CD4-positive, alpha-beta T cell (primary cell): ENCODE measurements at places on chromosomes 13 and 19. TPM values are rescaled to one million over a fixed set of nuclear protein-coding genes. Genes with fewer than 3 reads are reported as not detected.
A peak's percentile ranks its signal among the peaks of the same experiment; 100 is the strongest.

- peak; percentile 28 for DNase-seq
These were observed at the start of gene ACP5 for GRCh38 chr19:11577451-11578257. Gene ACP5 (minus strand): TSS chr19:11577645. CDS start chr19:11577317, 328 bp downstream.

DNA sequence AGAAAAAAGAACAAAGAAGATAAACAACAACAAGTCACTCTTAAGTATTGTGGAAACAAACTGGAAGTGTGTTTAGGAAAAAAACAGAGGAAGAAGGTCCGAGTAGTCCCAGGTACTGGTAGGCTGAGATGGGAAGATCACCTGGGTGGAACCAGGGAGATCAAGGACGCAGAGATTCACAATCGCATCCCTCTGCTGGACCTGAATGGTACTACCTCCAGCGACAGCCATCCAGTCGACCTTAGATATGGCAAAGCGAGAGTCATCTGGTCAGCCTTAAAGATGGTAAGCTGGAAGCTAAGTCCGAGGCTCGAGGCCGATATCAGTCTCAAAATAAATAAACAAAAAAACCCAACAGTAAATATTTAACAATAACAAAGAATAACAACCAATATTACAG lies 44.9 kb upstream of the ZNF91 start:
- no peak for DNase-seq

- no peak for DNase-seq
These were observed 371.3 kb downstream of the COG6 start for GRCh38 chr13:40026741-40027140.

Gene LSR
- total RNA-seq: 45.0 TPM

Gene ZNF878
- not detected for total RNA-seq

DNA sequence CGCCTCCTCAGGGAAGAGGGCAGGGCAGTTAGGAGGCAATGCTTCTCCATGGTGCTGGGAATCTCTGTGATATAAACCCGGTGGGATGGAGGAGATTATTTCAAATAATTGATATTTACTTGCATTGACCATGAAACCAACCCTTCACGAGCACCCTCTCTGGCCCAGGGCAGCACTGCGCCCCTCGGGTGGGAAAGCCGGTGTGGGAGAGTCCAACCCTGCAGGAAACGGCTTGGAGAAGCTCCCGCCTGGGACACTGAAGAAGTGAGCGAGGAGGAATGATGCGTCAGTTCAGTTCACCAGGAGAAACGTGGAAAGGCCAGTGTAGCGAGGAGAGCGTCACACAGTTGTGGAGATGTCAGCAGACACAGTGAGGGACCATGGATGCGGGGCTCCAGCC lies 99.9 kb downstream of the COL4A2 start:
- DNase-seq: no peak

Gene TECR
- 232 TPM for total RNA-seq

DNA sequence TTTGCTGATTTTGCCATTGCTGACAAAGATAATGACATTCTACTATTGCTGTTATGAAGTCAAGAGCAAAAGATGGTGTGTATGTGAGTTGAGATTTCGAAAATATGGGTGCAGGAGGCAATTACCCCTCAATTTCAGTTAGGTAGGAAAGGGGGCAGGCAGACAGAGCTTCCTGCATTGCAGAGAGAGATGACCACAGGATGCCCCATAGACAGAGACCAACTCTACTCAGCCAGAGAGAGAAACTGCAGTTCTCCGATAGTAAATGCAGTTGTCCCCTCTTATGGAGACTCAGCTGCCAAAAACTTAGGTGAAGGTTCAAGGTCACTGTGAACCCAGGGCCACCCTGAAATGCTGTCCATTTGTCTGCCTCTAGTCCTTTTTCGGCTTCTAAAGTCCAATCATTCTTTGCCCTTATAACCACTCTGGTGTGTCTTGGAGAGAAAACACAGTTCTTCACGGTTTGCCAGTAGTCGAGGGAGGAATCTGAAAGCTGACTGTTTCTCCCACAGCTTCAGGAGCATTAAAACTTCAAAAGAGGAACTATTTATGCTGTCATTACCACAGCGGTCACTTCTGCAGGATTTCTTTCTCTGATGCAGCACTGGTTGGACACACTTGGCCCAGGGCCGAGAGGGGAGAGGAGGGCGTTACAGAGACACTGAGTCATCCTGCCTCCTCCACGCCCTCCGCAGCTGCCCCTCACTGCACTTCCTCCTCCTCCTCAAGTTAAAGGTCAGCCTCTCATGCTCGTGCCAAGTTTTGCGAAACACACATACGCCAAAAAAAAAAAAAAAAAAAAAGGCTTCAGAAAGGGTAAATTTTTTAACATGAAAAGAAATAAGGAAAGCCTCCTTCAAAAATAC lies 264.3 kb downstream of the FOXO1 start:
- no peak for DNase-seq

GRCh38 chr13:97648171-97648880 lies 214.4 kb downstream of the RAP2A start:
- no peak for DNase-seq

DNA sequence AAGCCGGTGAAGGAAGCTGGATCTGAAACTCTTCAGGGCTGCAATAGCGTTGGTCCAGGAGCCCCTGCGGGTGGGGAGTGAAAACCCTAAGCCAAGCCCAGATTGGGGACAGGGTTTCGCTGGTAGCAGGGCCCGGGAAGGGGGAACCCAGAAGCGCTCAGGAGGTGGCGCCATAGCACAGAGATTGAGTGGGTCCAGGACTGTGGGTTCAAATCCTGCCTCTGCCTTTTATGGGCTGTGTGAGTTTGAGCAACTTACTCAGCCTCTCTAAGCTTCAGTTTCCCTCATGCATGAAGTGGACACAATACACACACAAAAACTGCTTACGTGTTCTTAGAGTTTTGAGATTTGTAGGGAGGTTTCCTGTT lies 8.3 kb upstream of the SYCN start:
- peak; percentile 43 for DNase-seq

GRCh38 chr19:41888926-41889325 lies 5.9 kb downstream of the ARHGEF1 start:
- DNase-seq: no peak

DNA sequence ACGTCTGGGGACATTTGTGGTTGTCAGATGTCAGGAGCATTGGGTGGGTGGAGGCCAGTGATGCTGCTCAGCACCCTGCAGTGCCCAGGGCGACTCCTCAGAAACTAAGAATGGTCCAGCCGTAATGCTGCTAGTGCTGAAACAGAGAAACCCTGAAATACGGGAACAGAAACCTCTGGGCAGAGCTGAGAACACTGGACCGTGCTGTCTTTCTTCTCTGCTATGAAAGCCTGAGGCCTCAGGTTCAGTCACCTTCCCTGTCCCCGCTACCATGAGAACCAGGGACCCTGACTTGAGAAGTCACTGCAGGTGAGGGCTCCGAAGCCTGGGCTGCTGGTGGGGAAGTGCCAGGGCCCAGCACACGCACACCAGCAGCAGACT lies 13.4 kb downstream of the CAPS start:
- no peak for DNase-seq

DNA sequence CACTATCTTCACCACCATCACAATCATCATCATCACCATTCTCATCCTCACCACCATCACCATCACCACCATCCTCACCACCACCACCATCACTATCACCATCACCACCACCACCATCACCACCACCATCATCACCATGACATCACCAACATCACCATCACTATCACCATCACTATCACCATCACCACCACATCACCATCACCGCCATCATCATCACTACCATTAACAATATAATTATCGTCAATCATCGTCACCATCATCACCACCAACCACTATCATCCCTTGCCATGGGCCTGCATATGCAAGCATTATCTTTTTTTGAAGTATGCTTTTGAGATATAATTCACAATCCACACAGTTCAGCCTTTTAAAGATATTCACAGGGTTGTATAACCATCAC lies 7.6 kb upstream of the PPP6R1 start:
- no peak for DNase-seq

- no peak for DNase-seq
These were observed 6.3 kb downstream of the ARGLU1 start for GRCh38 chr13:106561551-106562170.

Gene ZNF443
- 1.8 TPM for total RNA-seq

GRCh38 chr19:40750874-40751537 lies at the start of gene SNRPA:
Gene SNRPA (plus strand): TSS chr19:40751203. CDS start chr19:40751409, 206 bp downstream.
- DNase-seq: peak; percentile 92

Gene LILRB3
- 1.1 TPM for total RNA-seq

Gene DNAAF3
- total RNA-seq: not detected

DNA sequence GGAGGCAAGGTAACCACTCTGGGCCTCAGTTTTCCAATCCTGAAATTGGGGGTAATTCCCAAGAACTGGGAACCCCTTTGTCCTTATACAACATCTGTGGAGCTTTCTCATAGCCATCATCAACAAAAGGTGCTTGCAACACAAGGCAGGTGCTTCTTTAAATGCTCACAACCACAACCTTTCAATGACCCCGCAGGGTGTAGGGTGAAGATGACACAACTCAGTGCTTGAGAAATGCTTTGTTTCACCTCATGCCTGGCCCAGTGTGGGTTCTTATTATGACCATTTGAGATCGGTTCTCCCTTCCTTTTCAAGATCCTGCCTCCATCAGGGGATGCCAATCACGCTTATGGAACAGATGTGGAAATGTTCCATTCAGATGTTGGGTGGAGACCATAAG lies 8.4 kb downstream of the WIZ start:
- no peak for DNase-seq

- peak; percentile 85 for DNase-seq
These were observed 4.5 kb downstream of the BCL3 start for GRCh38 chr19:44752816-44753625.

- DNase-seq: no peak
These were observed 711.0 kb downstream of the UQCRFS1 start for GRCh38 chr19:28501976-28502375.

DNA sequence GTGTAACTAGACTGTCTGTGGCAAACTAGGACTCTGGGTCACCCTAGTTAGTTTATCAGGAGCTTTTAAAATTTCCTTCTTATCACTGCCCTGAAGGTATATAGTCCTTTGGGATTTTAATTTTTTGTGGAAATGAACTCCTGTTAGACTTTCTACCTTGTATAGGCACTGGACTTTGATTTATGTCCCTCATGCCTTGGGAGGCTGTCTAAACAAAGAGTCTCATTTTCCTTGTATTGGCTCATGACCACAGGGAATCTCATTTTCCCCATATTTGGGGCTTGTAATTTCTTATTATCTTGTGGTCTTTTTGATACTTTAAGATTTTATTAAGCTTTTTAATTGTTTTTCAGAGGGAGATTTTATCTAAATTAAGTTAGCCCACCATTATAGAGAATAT lies 21.4 kb downstream of the KCTD4 start:
- no peak for DNase-seq

GRCh38 chr13:95440441-95441088 lies 112.0 kb upstream of the CLDN10 start:
- no peak for DNase-seq

Gene RFX1
- total RNA-seq: 14.6 TPM

Gene SELENOV
- total RNA-seq: not detected

DNA sequence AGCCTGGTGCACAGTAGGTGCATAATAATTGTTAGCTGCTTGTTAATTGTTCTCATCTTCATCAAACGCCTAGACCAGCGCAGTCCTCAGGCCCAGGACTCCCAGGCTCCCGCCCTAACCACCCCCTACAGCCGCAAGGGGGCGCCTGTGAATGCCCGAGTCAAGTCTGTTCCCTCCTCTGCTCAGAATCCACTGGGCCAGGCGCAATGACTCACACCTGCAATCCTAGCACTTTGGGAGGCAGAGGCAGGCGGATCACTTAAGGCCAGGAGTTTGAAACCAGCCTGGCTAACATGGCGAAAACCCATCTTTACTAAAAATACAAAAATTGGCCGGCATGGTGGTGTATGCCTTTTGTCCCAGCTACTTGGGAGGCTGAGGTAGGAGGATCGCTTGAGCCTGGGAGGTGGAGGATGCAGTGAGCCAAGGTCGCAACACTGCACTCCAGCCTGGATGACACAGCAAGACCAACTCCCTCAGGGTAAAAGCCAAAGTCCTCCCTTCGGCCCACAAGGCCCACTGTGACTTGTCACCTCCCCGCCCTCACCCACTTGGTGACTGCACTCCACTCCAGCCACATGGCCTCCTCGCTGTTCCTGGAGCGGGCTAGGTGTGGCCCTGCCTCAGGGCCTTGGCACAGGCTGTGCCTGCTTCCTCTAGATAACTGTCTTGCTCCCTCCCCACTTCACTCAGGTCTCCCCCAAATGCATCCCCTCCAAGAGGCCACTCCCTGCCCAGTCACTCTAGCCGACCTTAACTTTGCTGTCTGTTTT lies 9.1 kb downstream of the ZNF653 start:
- DNase-seq: peak; percentile 74

GRCh38 chr19:12953799-12954611 lies 3.0 kb downstream of the GADD45GIP1 start:
- no peak for DNase-seq

DNA sequence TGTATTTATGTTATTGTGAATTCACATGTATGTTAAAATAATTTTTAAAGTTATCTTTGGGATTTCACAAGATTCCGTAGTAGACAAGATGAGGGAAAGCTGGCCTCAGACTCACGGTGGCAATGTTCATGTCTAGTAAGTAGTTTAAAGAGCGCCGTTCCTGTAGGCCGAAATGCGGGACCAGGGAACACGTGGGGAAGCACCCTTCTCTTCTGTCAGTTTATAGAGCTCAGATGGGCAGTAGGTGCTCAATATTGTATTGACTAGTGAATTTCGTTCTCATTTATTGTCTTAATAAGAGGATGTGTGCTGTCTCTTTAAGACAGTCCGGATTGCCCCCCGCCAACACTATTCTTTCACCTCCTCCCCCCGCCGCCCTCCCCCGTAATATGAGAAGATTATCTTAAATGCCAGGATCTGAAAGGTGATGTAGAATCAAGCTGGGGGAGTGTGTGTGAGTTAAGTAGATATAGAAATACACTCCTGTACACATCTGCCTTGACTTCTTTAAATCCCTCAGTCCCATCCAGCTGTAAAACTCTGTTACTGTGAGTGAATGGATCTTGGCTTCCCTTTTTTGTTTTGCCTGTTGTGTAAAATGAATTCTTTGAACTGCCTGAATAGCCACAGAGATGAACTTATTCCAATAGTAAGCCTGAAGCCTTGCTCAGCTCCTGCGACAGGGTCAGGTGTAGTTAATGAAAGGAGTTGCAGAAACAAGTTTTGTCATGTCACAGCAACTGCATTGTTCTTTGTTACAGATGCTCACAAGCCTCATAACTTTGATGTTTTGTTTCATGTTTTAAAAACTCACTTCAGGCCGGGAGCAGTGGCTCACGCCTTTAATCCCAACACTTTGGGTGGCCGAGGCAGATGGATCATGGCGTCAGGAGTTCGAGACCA lies 1.3 kb downstream of the LAMP1 start:
- no peak for DNase-seq
